ENCODE measurements at places on chromosomes 7 and 10.

- no peak overlapping the region for H3K27ac ChIP-seq
- H3K27me3 ChIP-seq = no peaks in the 10 kb centered on the region
- no peak overlapping the region for H3K4me3 ChIP-seq
- no peak for DNase-seq
Measured at GRCh38 chr7:21969822-21970221, 24.1 kb upstream of the CDCA7L start.

DNA sequence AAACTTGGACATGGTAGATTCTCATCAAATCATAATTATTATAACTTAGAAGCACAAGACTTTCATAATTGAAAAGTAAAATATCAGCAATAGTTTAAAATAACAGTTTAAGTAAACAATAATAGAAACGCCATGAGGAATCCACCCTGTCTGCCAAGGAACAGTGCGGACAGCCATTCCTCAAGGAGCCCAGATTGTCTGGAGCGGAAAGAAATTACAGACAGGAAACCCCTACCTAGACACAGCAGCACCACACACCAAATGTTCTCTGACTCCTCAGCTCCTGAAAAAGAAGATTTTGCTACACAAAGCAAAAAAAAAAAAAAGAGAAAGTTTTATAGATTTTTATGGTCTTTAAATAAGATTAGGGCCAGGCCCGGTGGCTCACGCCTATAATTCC, 21.5 kb upstream of the SEC61G start:
- H3K27ac ChIP-seq = no peak overlapping the region
- H3K4me1 ChIP-seq = no peaks in the 10 kb centered on the region
- no peak for DNase-seq
- H3K27me3 ChIP-seq = no peaks in the 10 kb centered on the region
- H3K36me3 ChIP-seq = no peaks in the 10 kb centered on the region

- H3K27ac ChIP-seq = no peak overlapping the region
- DNase-seq = no peak
- no peaks in the 10 kb centered on the region for H3K36me3 ChIP-seq
- no peak overlapping the region for H3K4me3 ChIP-seq
Measured at GRCh38 chr10:74300666-74301065, 149.6 kb downstream of the ADK start.

GRCh38 chr7:8249121-8249520, 12.8 kb downstream of the ICA1 start:
- H3K27me3 ChIP-seq = no peaks in the 10 kb centered on the region
- no peak overlapping the region for H3K27ac ChIP-seq
- no peaks in the 10 kb centered on the region for H3K4me1 ChIP-seq
- DNase-seq = no peak

- H3K36me3 ChIP-seq = no peaks in the 10 kb centered on the region
- no peak overlapping the region for H3K4me3 ChIP-seq
- peaks cover 10% of the 10 kb centered on the region for H3K4me1 ChIP-seq
- no peaks in the 10 kb centered on the region for H3K27me3 ChIP-seq
Measured at GRCh38 chr7:2873686-2874551, 29.8 kb upstream of the GNA12 start.

DNA sequence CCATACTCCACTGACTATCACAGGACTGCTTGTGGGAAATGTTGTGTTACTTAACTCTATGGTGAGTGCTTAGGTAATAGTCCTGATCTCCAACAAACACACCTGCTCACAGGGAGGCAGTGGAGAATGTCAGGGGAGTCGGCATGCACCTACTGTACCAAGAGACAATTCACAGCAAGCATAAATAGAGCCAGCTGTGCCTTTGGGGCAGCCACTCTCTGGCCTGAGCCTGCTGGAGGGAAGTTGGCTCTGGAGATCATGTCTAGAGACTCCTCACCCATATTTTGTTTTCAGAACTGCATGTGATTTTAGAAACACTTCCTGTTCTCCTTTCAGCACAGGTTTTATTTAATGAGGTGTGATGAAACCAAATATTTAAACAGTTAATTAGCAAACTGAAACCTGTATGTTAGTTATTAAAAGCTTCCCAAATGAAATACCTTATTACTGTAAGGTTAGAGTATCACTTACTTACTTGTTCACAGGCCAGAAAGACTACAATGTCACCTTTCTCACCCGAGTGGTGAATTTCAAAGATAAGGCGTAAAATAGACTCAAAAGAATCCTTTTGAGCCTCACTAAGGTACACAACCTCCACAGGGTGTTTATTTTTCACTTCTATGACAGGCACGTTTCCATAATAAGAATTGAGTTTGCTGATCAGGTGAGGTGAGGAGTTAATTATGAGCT, 21.8 kb downstream of the DHX32 start:
- no peak overlapping the region for H3K4me3 ChIP-seq
- no peaks in the 10 kb centered on the region for H3K36me3 ChIP-seq
- H3K4me1 ChIP-seq = no peaks in the 10 kb centered on the region
- DNase-seq = no peak
- no peak overlapping the region for H3K27ac ChIP-seq

DNA sequence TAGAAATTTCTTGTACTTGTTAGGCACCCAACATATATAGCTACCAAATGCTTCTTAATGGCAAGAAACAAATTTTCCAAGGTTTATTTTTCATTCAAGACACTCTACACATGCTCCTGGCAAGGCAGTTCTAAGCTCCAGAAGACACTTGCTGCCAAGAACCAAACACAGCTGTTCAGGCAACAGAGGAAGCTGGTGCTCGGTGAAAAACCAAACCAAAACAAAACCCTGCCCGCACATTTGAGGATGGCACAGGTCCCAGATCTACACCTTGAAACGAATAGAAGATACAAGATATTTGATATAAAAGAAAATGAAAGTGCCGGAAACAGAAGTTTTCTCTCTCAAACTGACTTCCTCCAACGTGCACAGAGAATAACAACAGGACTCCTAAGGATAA, 4.9 kb upstream of the DNTT start:
- no peak for DNase-seq
- H3K4me1 ChIP-seq = no peaks in the 10 kb centered on the region
- H3K27me3 ChIP-seq = no peaks in the 10 kb centered on the region

- H3K27ac ChIP-seq = no peak overlapping the region
- H3K4me1 ChIP-seq = no peaks in the 10 kb centered on the region
- H3K36me3 ChIP-seq = no peaks in the 10 kb centered on the region
- H3K27me3 ChIP-seq = no peaks in the 10 kb centered on the region
- DNase-seq = no peak
Measured at GRCh38 chr7:57201895-57202210, 69.6 kb upstream of the ZNF479 start.

- no peak overlapping the region for H3K4me3 ChIP-seq
- H3K36me3 ChIP-seq = no peaks in the 10 kb centered on the region
- peaks cover 27% of the 10 kb centered on the region for H3K4me1 ChIP-seq
- DNase-seq = no peak
- H3K27ac ChIP-seq = no peak overlapping the region
- H3K27me3 ChIP-seq = no peaks in the 10 kb centered on the region
Measured at GRCh38 chr10:35349389-35349915, 13.1 kb downstream of the CCNY start.

GRCh38 chr10:111100198-111100597, 23.4 kb downstream of the ADRA2A start:
- no peak overlapping the region for H3K4me3 ChIP-seq
- no peaks in the 10 kb centered on the region for H3K4me1 ChIP-seq

DNA sequence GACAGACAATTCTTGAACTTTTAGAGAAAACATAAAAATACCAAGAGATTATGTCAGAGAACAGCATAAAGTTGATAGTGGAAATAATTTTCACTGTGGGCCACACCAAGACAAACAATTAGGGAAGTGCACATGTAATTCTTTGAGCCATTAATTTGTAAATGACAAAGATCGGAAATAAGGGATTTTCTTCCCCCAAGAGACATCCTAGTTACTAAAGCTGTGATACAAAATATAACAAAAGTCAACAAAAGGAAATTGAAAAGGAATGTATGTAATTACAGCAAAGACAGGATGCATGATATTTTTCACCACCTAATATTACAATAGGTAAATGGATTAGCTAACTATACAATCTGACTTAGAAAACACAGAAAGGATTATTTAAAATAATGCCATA, 12.4 kb upstream of the LRRC72 start:
- H3K27me3 ChIP-seq = no peaks in the 10 kb centered on the region
- H3K27ac ChIP-seq = no peak overlapping the region
- no peaks in the 10 kb centered on the region for H3K4me1 ChIP-seq
- no peak overlapping the region for H3K4me3 ChIP-seq
- no peak for DNase-seq

GRCh38 chr10:31075434-31075833, 43.8 kb upstream of the ZNF438 start:
- H3K27me3 ChIP-seq = no peaks in the 10 kb centered on the region
- no peaks in the 10 kb centered on the region for H3K4me1 ChIP-seq
- H3K36me3 ChIP-seq = no peaks in the 10 kb centered on the region

- H3K4me3 ChIP-seq = no peak overlapping the region
- no peaks in the 10 kb centered on the region for H3K27me3 ChIP-seq
- H3K36me3 ChIP-seq = no peaks in the 10 kb centered on the region
- no peak overlapping the region for H3K27ac ChIP-seq
- DNase-seq = no peak
Measured at GRCh38 chr7:139901901-139902300, 72.8 kb downstream of the TBXAS1 start.

DNA sequence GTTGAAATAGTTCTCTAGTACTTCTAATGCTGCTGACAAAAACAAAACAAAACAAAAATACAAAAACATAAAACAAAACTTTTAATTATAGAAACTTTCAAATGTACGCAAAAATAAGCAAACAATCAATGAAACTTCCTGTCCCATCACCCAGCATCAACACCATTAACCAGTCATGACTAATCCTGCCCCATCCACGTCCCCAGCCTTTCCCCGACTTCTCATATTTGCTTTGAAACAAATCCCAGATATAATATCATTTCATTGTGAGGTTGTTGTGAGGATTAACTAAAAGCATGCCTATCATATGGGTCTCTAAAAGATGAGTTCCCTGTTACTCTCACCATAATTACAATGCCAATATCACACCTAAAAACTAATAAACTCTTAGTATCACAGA, 55.7 kb downstream of the CSTF2T start:
- H3K36me3 ChIP-seq = no peaks in the 10 kb centered on the region
- no peak overlapping the region for H3K27ac ChIP-seq
- no peak for DNase-seq
- H3K4me3 ChIP-seq = no peak overlapping the region

- no peaks in the 10 kb centered on the region for H3K27me3 ChIP-seq
- H3K36me3 ChIP-seq = no peaks in the 10 kb centered on the region
- no peaks in the 10 kb centered on the region for H3K4me1 ChIP-seq
- H3K27ac ChIP-seq = no peak overlapping the region
Measured at GRCh38 chr10:12668634-12669033, 319.3 kb downstream of the CAMK1D start.

GRCh38 chr7:157515342-157516041, 178.7 kb downstream of the DNAJB6 start:
- no peak for DNase-seq
- no peak overlapping the region for H3K4me3 ChIP-seq
- H3K27me3 ChIP-seq = no peaks in the 10 kb centered on the region
- no peak overlapping the region for H3K27ac ChIP-seq
- H3K36me3 ChIP-seq = no peaks in the 10 kb centered on the region
- H3K4me1 ChIP-seq = no peaks in the 10 kb centered on the region

DNA sequence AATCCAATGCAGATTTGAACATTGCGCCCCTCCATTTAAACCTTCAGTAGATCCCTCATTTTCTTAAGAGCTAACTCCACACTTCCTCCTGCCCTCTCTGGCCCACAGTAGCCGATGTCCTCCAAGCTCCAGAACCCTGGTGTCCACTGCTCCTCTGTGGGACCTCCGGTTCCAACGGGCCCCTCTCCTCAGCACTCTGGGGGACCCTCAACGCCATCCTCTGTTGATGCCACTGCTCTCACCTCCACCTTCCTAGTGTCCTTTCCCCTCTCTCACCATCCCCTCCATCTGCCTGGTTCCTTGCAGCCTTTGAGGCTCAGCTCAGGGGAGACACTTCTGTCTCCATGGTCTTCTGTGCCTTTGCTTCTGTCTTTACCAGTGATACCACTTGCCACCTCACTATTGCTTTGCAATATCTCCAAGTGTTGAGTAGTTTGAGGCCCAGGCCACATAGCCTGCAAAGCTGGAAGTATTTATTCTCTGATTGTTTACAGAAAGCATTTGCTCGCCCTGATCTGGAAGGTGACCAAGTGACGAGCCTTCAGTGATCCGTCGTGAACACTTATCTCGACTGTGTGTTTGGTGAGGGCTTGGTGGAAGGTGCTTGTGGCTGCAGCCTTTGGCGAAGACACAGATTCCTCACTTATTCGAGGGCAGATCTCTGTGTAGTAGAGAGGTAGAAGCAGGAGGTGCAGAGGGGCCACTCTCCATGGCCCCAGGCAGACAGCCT, 104.8 kb upstream of the SHH start:
- no peak overlapping the region for H3K4me3 ChIP-seq
- H3K27me3 ChIP-seq = no peaks in the 10 kb centered on the region

GRCh38 chr10:91435241-91435640, 25.1 kb downstream of the HECTD2 start:
- H3K27ac ChIP-seq = no peak overlapping the region
- H3K4me1 ChIP-seq = no peaks in the 10 kb centered on the region
- H3K4me3 ChIP-seq = no peak overlapping the region

DNA sequence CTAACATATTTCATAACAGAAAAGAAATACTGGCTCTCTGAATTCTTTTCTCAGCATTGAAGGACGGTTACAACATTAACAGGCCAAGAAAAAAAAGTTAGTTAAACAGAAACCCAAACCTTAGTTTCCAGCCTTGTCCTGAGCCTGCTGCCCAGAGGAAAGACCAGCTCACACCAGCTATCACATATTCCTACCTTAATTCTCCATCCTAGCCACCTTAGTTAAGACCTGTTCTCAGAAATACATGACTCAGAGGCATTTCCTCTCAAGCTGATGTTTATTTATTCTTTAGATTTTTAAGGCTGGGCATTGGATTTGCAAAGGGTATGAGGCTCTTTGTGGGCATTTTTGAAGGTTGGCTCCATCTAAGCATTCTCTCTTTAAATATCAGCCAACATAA, 34.3 kb upstream of the ADAM12 start:
- no peak overlapping the region for H3K27ac ChIP-seq
- DNase-seq = no peak
- H3K4me1 ChIP-seq = no peaks in the 10 kb centered on the region
- no peaks in the 10 kb centered on the region for H3K27me3 ChIP-seq
- H3K36me3 ChIP-seq = no peaks in the 10 kb centered on the region

GRCh38 chr7:128155100-128155740, 85.9 kb upstream of the LEP start:
- H3K27me3 ChIP-seq = no peaks in the 10 kb centered on the region
- no peak overlapping the region for H3K4me3 ChIP-seq
- H3K36me3 ChIP-seq = no peaks in the 10 kb centered on the region
- H3K27ac ChIP-seq = no peak overlapping the region

Measured in ovary (tissue), 10 donors.